ELR (cell line): ENCODE measurements at places on chromosomes 3 and 15.

- DNase-seq: no peak
Observed at GRCh38 chr3:139491966-139492365, 15.7 kb upstream of the RBP2 start.

GRCh38 chr3:19399356-19399755 is 251.0 kb downstream of the KCNH8 start:
- no peak for DNase-seq

DNA sequence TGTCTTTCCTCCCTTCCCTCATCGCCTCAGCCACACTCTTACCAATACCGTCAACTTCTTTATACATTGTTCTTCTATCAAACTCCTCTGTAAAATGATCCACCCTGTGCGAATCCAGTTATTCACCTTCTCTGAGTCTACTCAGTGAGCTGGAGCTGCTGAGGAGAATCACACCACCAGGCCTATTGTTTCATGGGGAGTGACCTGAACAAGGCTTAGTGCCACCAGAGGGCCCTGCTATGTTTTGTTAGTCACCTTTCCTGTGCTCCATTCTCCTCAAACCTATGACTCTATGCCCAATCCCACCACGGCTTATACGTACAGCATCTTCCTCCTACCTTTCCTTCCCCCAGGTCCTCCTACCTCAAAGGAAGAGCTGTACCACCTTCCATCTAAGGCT is 50.4 kb upstream of the MED12L start:
- DNase-seq: no peak

DNA sequence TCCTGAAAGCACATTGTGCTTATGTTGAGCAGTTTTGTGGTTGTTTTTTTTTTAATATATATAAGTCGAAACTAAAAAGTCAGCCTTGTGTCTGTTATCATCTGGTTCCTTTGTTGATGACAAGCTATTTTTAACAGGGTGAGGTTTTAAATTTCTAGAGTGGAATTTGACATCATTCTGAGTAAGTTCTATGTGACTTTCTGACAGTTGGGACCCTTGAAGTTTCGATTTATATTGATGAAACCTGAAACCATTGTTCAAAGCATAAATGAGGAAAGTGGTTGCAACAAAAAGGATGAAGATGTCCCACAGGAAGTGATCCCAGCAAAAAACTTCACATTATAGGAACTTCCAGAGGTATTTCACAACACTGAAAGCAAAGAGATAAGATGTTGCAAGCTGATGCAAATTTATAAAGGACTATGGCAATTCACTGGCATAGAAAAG is 94.0 kb downstream of the CYP19A1 start:
- no peak for DNase-seq

DNA sequence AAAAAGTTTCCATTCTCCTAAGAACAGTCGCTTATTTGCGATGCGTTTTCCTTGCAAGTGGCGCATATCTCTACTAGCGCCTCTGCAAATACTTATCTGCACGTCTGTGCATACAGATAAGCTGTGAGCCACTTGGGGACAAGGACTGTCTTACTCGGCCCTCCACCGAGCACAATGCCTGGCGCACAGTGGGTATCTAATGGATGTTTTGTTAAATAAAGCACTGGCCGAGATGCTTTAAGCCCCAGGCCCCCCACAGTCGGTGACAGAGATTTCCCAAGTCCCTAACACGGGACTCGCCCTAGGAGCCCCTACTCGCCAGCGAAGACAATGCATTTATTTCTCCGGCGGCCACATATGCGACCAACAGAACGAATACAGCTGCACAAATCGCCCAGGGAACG is 503 bp downstream of the HLTF start:
- DNase-seq: peak; percentile 47
